ENCODE measurements at places on chromosomes 6 and 20.

- no peak for DNase-seq
Observed at GRCh38 chr6:149140137-149140909, 177.2 kb upstream of the TAB2 start.

- no peak for DNase-seq
Observed at GRCh38 chr6:125959041-125959440, 2.5 kb downstream of the HINT3 start.

- no peak for DNase-seq
Observed at GRCh38 chr6:142474531-142475289, 172.9 kb downstream of the ADGRG6 start.

- DNase-seq = no peak
Observed at GRCh38 chr6:34055223-34055933, 90.5 kb downstream of the GRM4 start.

DNA sequence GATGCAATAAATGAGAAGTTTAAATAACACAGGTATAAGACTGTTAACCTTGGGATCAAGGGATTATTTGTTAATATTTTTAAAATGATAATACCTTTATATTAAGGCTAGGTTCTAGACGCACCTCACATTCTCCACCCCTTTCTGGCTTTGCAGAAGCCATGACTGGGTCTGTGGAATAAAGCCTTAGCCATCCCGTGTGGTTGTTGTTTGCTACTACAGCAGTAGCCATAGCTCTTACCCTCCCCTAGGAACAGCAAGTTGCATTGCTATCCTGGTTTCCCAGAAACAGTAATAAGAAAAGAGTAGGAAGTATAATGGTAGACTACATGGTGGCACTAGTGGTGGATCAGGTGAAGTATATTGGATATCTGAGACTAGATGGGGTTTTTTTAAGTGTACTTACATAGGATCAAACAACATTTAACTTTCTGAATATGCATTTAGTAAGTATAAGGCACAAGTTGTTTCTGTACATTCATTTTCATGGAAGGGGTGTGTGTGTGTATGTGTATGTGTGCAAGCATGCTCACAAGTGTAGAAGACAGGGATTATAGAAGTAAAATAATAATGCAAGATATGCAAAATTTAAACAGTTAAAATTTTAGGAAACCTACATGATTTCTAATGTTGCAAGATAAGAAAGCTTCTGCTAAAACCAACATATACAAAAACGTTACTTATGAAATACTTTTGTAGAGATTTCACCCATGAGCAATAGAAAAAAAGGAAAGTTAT lies 384.2 kb downstream of the PRKN start:
- DNase-seq = no peak

DNA sequence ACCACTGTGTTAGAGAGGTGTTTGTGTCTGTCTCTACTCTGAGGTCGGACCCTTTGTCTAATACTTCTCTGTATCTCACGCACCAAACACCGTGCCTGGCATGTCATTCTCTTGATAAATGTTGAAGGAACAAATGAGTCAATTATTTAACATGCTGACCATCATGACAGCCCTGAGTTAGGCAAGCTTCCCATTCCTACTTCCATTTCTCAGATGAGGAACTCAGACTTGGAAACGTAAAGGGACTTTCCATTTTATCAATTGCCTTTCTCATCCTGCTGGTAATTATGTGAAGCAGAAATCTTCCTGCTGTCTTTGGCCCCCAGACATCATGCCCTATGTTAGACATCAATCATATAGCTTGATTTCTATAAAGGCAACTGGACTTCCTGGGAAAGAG lies 227.0 kb upstream of the ECI2 start:
- DNase-seq = no peak

- no peak for DNase-seq
Observed at GRCh38 chr20:52305858-52306257, 114.3 kb upstream of the ZFP64 start.

DNA sequence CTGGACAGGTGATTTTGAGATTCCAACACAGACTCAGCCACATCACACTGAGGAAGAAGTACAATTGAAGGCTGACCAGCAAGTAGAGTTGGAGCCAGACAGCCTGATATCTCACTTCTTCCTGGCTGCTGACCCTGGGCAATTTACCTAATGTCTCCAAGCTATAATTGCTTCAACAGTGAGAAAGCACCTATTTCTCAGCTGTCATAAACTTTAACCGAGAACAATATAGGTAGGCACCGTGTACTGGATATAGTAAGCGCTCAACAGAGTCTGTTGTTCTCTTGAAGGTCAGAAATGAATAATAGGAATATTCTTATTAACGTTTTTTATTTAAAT lies 28.3 kb downstream of the STX7 start:
- DNase-seq = no peak

DNA sequence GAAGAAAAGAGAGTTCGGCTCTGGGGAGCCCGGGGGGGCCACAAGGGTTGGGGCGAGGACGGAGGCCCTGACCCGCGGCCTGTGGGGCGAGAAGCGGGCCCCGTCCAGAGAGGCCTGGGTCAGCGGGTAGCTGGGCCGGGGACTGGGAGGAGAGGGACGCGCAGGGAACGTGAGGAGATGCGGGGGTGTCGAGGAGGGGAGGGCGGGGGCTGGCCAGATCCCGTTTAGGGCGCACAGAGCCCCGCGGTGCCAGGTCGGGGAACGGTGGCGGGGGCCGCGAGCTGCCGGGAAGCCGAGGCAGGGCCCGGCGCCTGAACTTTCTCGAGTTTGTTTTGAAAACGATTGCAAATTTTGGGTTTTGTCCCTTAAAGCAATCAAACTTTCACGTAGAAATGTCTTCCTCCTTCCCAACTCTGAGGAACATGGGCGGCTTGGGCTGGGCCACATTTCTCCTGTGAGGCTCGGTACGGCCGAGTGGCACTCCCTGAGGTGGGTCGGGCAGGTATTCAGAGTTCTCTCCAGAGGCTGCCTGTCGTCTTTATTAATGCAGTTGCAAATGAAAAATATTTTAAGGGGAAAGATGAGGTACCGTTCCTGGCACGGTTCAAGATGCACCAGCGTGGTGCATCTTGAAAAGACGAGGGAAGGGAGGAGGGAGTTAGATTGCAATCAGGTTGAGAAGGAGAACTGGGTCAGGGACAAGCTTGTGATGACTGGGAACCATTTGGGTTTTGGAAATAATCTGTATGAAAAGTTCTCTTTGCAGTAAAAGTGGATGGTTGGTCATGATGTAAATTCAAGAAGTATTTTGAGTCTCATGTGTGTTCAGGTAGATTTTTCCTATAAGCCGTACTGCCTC lies 972 bp downstream of the RNF8 start:
- no peak for DNase-seq

Data from right atrium auricular region (tissue), 2 donors.